Stomach (tissue), 19 donors: ENCODE measurements at places on chromosomes 12 and 14.

GRCh38 chr12:92444763-92445162, 258.0 kb upstream of the PLEKHG7 start:
- no peak overlapping the region for H3K4me3 ChIP-seq
- H3K4me1 ChIP-seq, result no peaks in the 10 kb centered on the region
- H3K36me3 ChIP-seq, result no peaks in the 10 kb centered on the region

GRCh38 chr14:85811340-85811739, 281.4 kb downstream of the FLRT2 start:
- H3K36me3 ChIP-seq, result no peaks in the 10 kb centered on the region
- H3K4me3 ChIP-seq, result no peak overlapping the region
- no peak for DNase-seq

DNA sequence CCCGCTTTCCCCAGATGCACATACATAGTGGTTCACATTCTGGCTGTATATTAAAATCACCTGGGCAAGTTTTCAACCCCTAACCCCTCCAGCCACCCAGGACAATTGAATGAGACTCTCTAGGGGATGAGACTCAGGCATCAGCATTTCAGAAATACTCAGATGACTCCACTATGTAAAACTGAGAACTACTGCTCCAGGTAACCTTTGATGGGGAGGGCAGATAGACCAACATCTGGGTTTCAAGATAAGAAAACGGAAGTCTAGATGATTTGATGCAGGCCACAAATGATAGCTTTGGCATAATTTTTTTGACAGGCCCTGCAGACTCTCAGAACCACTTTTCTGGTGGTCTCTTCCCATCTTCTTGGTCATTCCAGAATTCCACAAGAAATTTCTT, 341.1 kb downstream of the EMP1 start:
- no peak overlapping the region for H3K4me3 ChIP-seq
- peaks cover 7% of the 10 kb centered on the region for H3K4me1 ChIP-seq
- no peaks in the 10 kb centered on the region for H3K36me3 ChIP-seq
- no peak for DNase-seq
- H3K27ac ChIP-seq, result no peak overlapping the region
- no peaks in the 10 kb centered on the region for H3K27me3 ChIP-seq

- H3K4me1 ChIP-seq, result peaks cover 6% of the 10 kb centered on the region
- no peak for DNase-seq
- no peak overlapping the region for H3K27ac ChIP-seq
- H3K27me3 ChIP-seq, result no peaks in the 10 kb centered on the region
- H3K36me3 ChIP-seq, result no peaks in the 10 kb centered on the region
Measured at GRCh38 chr14:33491112-33491511, 459.8 kb downstream of the EGLN3 start.

- H3K36me3 ChIP-seq, result no peaks in the 10 kb centered on the region
- DNase-seq, result no peak
- peak within 1 kb of the TSS; percentile 32 for H3K4me3 ChIP-seq
- H3K4me1 ChIP-seq, result no peaks in the 10 kb centered on the region
- peaks cover 18% of the 10 kb centered on the region for H3K27me3 ChIP-seq
Measured at GRCh38 chr14:88323086-88323522, at the start of gene KCNK10. TSS of gene KCNK10 (minus strand) at chr14:88323269. CDS start at chr14:88322798, 471 bp downstream.

DNA sequence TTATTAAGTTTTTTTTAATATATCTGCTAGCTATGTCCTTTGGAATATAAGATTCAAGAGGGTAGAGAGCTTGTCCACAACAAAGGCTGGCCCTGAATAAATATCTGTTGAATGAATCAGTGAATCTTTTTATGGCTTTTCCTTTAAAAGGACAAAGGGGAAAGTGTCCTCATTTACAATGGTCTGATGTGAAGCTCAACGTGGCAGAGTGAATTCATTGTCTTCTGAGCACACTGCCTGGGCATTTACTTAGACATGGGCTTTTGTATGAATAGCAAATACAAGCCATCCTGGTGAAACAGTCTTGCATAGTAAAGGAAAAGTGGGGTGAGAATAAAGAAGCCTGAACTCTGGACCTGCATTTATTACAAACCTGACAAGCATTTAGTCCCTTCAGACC, 201.2 kb downstream of the NELL2 start:
- H3K4me1 ChIP-seq, result no peaks in the 10 kb centered on the region
- H3K4me3 ChIP-seq, result no peak overlapping the region
- H3K36me3 ChIP-seq, result no peaks in the 10 kb centered on the region
- H3K27me3 ChIP-seq, result no peaks in the 10 kb centered on the region
- no peak for DNase-seq
- no peak overlapping the region for H3K27ac ChIP-seq

DNA sequence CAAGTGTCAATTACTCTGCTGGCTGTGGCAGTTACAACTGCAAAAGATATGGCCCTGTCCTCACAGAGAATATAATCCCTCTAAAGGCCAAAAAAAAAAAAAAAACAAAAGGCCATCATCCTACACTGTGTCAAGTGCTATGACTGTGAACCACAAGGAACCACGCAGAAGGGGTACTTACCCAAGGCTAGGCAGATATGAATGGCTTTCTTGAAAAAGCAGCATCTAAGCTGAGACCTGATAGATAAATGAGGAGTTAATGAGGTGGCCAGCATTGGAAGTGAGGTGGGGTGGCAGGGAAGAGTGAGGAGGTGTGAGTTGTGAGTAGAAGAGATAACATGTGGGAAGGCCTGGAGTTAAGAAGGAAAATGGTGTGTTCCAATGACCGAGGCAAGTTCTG, 16.4 kb upstream of the IL22 start:
- no peak overlapping the region for H3K4me3 ChIP-seq

DNA sequence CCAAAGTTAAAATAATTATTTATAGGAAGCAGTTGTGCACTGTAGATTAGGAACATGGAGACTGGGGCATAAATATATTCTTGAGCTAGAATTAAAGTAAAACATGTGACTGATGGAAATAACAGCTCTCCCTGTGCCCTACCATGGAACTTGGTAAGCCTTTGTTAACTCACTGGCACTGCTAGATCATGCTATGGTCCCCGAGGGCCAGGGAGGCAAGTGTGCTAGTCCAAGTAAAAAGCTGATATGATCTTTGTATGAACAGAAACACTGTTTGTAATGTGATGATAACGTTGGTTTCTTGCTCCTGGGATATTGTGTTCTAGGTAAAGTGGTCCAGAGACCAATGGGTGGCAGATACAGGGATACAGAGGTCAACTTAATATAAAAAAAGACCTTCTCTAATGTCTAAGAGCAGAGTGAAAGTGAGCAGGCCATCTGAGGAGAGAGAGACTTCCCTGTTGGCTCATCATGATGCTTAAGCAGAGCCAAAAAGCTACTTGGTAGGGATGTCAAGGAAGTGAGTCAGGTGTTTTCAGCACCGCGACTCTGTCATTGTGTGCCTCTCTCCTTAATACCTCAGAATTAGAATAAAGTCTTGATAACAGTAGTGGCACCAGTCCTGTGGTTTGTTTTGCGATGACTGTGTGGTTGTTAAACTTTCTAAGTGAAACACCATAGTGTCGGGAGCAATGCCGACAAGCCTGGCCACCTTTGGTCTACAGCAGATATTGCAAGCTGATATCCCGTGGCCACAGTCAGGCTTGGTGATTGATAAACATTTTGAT, 27.6 kb downstream of the BICD1 start:
- no peaks in the 10 kb centered on the region for H3K27me3 ChIP-seq
- H3K27ac ChIP-seq, result peak overlapping the region; percentile 64
- no peak for DNase-seq
- no peaks in the 10 kb centered on the region for H3K4me1 ChIP-seq
- H3K4me3 ChIP-seq, result no peak overlapping the region

DNA sequence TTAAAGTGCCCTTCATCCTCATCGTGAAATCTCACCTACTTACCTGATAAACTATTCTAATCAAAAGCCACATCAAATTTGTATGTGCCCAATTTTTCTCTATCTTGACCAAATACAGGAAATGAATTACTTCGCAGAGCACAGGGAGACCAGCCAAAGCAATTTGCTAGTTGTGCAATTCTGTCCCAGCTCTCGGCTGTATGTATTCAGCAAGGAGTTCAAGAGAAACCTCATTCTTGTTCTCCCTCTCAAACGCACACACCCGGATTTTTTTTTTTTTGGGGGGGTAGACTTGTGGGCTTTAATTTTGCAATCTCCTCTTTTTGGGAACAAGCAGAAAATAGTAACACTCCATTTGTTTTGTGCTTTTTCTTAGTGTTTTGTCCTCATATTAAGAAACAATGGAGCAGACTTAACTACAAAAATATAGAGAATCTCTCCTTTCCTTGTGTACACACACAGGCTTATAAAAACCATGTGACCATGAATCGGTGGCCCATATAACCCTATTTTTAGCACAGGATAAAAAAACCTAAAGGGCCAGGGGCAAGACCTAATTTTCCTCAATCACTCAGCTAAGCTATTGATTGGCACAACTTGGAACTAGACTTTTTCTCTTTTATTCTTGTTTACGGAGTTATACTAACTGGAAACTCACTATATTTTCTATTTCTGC, 64.2 kb downstream of the MBIP start:
- H3K4me3 ChIP-seq, result no peak overlapping the region
- no peaks in the 10 kb centered on the region for H3K36me3 ChIP-seq
- peak overlapping the region; percentile 65 for H3K27ac ChIP-seq
- DNase-seq, result peak; percentile 65
- no peaks in the 10 kb centered on the region for H3K27me3 ChIP-seq

- no peak for DNase-seq
- H3K36me3 ChIP-seq, result no peaks in the 10 kb centered on the region
- H3K27ac ChIP-seq, result no peak within 1 kb of the TSS
- no peaks in the 10 kb centered on the region for H3K4me1 ChIP-seq
Measured at GRCh38 chr12:56957229-56958052, at the start of gene RDH16. TSS of gene RDH16 (minus strand) at chr12:56957608. CDS start at chr12:56957462, 146 bp downstream.

- no peak for DNase-seq
- H3K4me1 ChIP-seq, result peaks cover 26% of the 10 kb centered on the region
- H3K36me3 ChIP-seq, result peaks cover 4% of the 10 kb centered on the region
Measured at GRCh38 chr12:49190974-49191373, 2.1 kb upstream of the TUBA1A start.

DNA sequence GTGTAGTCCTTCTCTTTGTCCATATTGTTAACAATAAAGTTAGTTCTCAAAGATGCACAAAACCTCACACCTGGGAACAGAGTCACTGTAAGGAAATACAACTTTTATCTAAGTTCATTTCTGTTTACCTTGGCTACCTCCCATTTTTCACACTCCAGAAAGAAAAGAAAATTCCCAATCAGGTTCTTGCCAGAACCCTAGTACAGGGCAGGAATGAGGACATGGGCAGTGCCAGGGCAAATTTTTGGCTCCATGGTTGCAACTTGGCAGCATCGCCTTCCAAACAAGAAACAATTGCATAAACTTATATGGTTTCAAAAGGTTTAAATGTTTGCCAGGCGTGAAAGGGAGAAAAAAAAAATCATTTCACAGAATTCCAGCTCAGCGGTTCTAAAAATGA, 296.3 kb upstream of the PRKD1 start:
- peak overlapping the region; percentile 59 for H3K27ac ChIP-seq
- H3K36me3 ChIP-seq, result no peaks in the 10 kb centered on the region
- DNase-seq, result peak; percentile 83
- no peaks in the 10 kb centered on the region for H3K27me3 ChIP-seq
- H3K4me3 ChIP-seq, result no peak overlapping the region

GRCh38 chr14:35252451-35252868, 39.7 kb upstream of the PSMA6 start:
- no peaks in the 10 kb centered on the region for H3K27me3 ChIP-seq
- no peaks in the 10 kb centered on the region for H3K36me3 ChIP-seq
- H3K27ac ChIP-seq, result no peak overlapping the region
- no peak overlapping the region for H3K4me3 ChIP-seq
- H3K4me1 ChIP-seq, result peaks cover 8% of the 10 kb centered on the region

DNA sequence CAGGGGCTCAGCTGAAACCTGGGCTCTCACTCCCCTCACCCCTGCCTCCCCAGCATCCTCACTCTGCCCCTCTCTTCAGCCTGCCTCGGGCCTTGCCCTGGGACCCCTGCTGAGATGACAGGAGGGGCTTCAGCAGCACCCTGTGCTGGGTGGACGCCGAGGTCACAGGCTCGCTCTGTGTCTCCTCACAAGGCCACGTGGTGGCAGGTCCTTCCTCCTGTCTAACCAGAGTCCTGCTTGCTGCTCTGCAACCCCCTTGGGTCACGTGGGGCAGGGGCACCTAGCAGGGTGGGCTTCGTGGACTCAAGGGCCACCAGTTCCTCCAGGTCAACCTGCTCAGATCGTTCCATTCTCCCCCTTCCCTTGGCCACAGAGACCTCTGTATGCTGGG, 90.4 kb downstream of the TMEM121 start:
- H3K4me1 ChIP-seq, result peaks cover 4% of the 10 kb centered on the region
- no peak overlapping the region for H3K4me3 ChIP-seq
- no peaks in the 10 kb centered on the region for H3K27me3 ChIP-seq
- DNase-seq, result no peak

DNA sequence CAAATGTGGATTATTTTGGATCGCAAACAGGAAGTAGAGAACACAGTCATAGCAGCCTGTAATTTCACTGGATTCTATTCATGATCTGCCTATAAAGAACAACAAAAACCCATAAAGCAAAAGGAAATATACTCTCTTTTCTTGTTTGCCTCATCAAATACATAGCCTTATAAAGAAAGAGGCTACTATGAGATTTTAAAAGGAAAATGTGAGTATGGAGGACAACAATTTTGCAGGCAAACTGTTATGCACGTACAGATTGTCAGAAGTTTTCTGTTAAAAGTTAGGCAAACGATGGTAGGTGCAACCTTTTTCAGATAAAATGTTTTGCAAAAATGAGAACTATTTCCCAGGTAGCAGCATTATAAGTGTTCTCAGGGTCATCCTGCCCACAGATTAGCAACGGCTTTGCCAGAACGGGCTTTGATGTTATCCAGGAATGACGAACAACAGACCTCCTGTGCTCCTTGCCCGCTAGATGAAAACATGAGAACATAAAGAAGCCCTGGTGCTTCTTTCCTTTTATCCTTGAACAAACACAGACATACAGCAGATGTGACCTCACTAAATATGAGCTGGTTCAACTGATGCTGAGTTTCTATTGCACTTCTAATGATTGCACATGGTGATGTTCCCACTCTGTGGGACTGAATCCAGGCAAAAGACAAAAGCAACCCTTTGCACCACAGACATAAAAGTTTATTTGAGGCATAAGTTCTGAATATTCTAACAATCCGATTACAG, 88.1 kb downstream of the ITPR2 start:
- no peaks in the 10 kb centered on the region for H3K4me1 ChIP-seq
- no peak overlapping the region for H3K27ac ChIP-seq
- no peaks in the 10 kb centered on the region for H3K36me3 ChIP-seq
- H3K4me3 ChIP-seq, result no peak overlapping the region

DNA sequence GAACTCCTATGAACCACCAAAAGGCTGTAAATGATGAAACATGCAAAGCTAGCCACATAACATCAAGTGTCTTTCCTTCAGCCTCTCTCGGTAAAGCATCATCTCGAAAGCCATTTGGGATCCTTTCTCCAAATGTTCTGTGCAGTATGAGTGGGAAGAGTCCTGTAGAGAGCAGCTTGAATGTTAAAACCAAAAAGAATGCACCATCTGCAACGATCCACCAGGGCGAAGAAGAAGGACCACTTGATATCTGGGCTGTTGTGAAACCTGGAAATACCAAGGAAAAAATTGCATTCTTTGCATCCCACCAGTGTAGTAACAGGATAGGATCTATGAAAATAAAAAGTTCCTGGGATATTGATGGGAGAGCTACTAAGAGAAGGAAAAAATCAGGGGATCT, 61.2 kb downstream of the ATG14 start:
- DNase-seq, result no peak
- peaks cover 15% of the 10 kb centered on the region for H3K4me1 ChIP-seq
- H3K36me3 ChIP-seq, result peaks cover 46% of the 10 kb centered on the region
- no peak overlapping the region for H3K27ac ChIP-seq
- H3K4me3 ChIP-seq, result no peak overlapping the region
